ENCODE measurements at places on chromosomes 3 and 15. TPM values are rescaled to one million over a fixed set of nuclear protein-coding genes. Genes with fewer than 3 reads are reported as not detected.

The KBTBD12 gene
- not detected for total RNA-seq

The SMAD6 gene
- total RNA-seq, result 5.4 TPM

- H3K27ac ChIP-seq, result no peak overlapping the region
- H3K4me1 ChIP-seq, result peaks cover 39% of the 10 kb centered on the region
- no peaks in the 10 kb centered on the region for H3K27me3 ChIP-seq
- no peak overlapping the region for H3K4me3 ChIP-seq
Measured at GRCh38 chr3:45442679-45443253, 54.4 kb downstream of the LARS2 start.

DNA sequence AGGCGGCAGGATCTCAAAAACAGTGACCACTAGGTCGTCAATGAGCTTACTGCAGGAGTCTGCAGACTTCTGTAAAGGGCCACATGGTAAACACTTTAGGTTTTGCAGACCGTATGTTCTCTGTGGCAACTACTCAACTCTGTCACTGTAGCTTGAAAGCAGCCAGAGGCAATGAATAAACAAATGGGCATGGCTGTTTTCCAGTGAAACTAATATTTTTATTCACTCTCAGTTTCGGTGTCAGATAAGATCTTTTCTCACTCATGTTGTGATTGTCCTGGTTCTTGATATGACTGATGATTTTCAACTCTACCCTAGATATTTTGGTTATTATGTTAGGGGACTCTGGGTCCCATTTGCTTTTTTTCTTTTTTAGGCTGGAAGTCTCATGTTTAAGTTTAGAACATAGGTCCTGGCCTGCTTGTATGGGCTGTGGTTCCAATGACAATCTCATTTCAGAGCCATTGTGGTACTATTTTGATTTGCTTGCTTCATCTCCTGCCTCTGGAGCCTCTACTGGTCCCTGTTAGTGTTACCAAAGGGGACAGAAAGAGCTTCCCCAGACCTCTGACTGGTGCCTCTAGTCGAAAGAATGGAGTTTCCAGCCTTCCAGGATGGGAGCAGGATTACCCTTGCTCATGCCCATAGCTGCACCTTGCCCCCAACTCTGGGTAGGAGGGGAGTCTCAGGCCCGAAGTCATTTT is 222.0 kb downstream of the STT3B start:
- H3K4me3 ChIP-seq, result no peak overlapping the region
- no peaks in the 10 kb centered on the region for H3K36me3 ChIP-seq
- H3K4me1 ChIP-seq, result peaks cover 7% of the 10 kb centered on the region
- no peak overlapping the region for H3K27ac ChIP-seq
- no peaks in the 10 kb centered on the region for H3K27me3 ChIP-seq

DNA sequence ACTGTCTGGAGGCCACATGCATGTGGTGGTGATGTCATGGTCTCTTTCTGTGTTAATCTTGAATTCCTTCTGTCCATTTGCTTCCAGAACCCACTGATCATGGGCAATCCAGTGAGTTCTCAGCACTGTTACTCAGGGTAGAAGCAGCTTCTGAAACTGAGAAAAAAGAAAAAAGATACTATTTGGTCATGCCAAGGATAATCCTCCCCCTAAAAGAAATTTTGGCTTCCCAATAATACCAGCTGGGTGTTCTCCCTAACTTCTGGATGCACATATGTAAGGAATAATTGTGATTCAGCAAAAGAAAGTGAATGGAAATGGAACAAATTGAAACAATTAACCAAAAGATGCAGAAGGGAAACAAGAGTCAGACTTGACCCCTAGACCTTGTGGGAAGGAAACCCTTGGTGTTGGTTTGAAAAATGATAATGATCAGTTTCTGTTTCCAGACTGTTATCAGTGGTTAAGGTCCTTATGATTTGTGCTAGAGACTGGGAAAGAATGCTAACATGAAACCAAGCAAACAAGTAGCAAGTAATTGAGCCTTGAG is 92.3 kb downstream of the RBMS3 start:
- no peak for DNase-seq
- no peaks in the 10 kb centered on the region for H3K27me3 ChIP-seq
- no peak overlapping the region for H3K27ac ChIP-seq
- H3K36me3 ChIP-seq, result peaks cover 13% of the 10 kb centered on the region
- H3K4me3 ChIP-seq, result no peak overlapping the region
- peaks cover 18% of the 10 kb centered on the region for H3K4me1 ChIP-seq

The RBPMS2 gene
- total RNA-seq, result 40.5 TPM

The TPRG1 gene
- total RNA-seq, result 0.61 TPM
